HuH-7.5 (cell line): ENCODE measurements at places on chromosomes 12 and 14.

DNA sequence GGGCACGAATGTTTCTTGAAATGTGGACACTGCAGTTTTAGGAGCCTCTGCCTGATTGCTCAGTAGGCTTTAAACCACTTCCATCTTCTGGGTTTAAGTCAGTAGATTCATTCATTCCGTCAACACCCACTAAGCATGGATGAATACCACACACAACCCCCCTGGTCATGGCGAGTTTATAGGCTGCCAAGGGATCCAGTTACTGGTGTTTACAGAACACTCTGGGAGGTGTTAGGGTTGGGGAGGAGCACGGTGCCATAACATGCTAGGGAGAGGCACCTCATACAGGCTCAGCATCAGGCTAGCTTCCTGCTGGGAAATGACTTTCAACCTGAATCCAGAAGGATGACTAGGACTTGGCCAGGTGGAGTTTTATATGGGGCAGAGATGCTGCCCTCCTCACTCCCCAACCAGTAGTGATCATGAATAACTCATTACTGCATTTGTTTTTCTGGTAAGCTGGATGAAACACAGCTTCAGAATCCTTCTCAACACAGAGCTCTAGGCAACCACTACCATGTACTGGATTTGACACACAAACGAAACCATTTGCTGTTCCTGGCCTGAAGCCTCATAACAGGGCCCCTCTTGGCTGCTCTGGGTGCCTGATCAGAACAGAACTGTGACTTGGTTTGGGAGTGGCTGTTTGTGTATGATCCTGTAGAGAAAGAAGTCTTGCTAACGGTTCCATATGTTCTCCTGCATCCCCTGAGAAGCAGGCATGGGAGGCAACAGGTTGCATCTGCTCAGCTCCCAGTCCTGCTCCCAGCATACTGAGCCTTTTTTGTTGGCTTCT is 47.9 kb downstream of the FBXW8 start:
- DNase-seq = no peak

DNA sequence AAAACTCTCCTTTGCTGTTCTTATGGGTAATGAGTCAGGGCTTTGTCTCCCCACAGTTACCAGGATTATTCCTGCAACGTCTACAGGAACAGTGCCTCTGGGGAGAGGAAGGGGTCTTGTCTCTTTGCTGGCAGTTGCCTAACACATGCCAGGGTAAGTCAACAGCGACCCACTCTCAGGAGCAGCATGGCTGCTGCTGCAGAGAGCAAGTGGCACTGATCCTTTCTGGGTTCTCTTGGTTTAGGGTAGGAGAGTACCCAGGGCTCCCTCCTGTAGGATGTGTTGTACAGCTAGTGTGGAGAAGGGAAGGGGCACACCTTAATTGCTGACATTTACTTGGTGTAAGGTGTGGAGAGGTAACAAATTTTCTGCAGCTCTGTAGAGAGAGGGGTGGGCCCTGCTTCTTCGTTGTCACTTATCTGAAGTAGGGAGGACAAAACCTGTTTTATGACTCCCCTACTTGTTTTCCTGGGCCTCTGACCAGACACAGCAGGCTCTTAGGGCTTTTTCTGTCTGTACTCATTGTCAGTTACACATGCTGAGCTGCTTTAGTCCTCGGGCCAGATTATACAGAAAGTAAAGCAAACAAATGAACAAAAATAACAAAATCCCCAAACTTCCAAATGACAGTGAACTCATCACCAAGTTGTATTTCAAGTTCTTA is 168.2 kb downstream of the ACSS3 start:
- no peak for DNase-seq

- DNase-seq = no peak
These were observed 131.9 kb downstream of the CEP128 start for GRCh38 chr14:80809663-80810062.

- DNase-seq = no peak
These were observed 87.5 kb downstream of the SPTB start for GRCh38 chr14:64792231-64792630.

GRCh38 chr14:105021656-105022275 is 883 bp upstream of the CDCA4 start:
- peak; percentile 70 for DNase-seq

DNA sequence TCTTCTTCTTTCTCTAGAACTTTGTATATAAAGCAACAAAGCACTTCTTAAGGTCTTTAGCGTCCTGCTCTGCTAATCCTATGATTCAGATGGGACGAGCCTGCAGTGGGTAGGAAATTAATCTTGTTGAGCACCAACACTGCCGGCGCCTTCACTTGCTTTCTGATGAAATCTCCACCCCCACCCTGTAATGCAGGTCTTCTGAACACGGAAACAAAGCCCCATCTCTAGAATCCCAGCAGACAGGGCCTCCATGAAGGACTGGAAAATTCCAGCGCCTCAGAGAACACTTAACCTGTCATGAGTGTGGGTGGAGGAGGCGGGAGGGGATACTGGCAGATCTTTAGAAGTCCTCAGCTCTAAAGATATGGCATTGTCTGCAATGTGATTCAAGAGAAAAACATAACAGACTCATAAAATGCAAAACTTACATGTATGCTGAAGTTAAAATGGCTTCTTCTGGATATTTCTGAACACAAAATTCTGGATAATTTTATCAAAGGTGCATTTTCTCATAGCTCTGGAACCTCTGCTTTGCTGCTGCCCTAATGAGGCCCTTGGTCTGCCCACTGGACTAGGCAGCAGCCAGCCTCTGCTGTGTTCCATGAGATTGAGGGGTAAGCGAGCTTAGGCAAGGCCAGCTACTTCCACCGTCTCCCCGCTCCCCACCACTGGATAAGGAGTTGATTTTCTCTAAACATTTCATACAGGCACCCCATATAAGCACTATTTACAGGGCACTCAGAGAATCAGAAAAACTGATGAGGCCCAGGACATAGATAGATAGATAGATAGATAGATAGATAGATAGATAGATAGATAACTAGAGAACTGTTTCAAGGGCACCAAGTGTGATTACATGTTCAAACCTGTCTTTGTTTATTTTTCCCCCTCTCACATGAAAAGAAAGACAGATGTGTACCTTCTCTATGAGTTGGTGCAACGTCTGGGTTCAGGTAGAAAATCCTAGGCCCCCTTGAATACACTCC is 43.1 kb downstream of the ZFP36L1 start:
- DNase-seq = no peak
